ENCODE measurements at places on chromosomes 16 and 17. TPM values are rescaled to one million over a fixed set of nuclear protein-coding genes. Genes with fewer than 3 reads are reported as not detected.

KRT33A gene
- not detected for total RNA-seq

CRHR1 gene
- total RNA-seq: not detected

SLC2A4 gene
- not detected for total RNA-seq

DNA sequence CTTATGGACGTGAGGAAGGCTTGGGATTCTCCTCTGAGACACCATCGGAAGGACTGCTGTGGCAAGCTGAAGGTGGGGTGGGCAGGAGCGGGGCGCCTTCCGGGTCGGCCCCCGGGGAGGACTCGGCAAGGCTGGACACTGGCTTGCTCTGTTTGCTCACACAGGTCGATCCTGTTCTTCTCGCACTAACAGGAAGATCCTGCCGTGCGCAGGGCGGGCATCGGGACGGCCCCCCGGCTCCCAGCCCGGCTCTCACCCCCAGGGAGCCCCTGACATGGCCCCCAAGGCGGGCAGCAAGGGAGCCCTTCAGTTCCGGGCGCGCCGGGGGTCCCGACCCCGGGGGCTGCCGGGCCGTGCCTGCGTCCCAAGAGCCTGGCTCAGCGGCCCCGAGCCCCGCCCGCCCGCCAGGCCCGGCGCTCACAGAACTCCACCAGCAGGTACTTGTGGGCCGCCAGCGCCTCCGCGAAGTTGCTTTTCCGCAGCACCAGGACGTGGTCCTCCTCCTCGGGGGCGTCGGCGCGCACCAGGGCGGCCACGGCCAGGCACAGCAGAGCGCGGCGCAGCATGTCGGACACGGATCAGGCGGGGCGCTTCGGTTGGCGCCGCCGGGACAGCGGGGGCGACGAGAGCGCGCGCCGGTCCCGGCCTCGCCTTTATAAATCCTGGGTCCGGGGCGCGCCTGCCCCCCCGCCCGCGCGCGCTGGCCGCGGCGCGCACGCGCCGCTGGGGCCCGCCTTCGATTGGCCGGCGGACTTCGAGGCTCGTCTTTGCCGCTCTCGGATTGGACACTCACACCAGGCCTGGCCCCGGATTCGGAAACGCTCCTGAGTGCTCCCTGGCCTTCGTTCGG, at the start of gene P4HB:
Gene P4HB, minus strand, starts transcription at position 630 of the 850 bp plus-strand sequence. Its CDS starts 64 bp downstream, at position 566.
- DNase-seq: peak; percentile 33

DNA sequence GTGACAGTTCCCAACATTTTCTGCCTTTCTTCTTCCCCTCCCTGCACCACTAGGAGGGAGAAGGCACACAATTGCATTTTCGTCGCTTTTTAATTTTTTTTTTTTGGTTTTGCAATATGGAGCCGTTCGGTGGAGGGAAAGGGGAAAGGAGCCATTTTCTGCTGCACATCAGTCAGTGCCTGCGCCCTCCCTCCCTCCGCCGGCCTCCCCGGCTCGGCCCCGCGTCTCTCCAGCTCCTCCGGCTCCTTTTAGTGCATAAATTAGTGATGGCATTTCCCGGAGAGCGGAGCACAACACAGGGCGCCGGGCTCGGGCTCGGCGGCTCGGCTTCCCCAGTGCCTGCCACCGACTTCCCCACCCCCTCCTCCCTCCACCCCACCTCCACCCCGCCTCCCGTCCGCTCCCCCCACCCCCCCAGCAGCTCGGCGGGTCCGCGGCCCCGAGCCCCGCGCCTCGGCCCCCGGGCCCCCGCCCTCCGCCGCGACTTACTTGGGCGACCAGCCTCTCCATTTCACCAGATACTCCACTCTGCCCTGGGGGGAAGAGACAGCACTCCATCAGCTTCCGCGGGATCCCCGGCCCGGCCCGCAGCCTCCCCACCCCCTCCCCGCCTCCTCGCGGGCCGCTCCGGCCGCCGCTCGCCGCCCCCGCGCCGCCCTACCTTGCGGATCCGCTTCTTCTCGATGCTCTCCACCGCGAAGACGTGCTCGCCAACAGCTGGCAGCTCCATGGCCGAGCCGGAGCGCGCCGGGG, 542 bp downstream of the CBX4 start:
- DNase-seq: peak; percentile 65

DNA sequence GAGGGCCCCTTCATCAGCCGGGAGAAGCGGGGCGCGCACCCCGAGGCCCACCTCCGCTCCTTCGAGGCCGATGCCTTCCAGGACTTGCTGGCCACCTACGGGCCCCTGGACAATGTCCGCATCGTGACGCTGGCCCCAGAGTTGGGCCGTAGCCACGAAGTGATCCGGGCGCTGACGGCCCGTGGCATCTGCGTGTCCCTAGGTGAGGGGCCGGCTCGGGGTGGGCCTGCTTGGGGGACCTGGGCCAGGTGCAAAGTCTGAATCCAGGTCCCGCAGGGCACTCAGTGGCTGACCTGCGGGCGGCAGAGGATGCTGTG, 3.5 kb downstream of the CEMP1 start:
- DNase-seq: no peak

GRCh38 chr17:34622862-34623623, 43.7 kb downstream of the TMEM132E start:
- DNase-seq: no peak

TNFRSF17 gene
- total RNA-seq: not detected

GRCh38 chr17:9802294-9802693, 10.9 kb upstream of the DHRS7C start:
- DNase-seq: no peak

GRCh38 chr17:64261417-64262145, 1.5 kb downstream of the TEX2 start:
- DNase-seq: no peak

VAT1L gene
- 0.05 TPM for total RNA-seq

DNA sequence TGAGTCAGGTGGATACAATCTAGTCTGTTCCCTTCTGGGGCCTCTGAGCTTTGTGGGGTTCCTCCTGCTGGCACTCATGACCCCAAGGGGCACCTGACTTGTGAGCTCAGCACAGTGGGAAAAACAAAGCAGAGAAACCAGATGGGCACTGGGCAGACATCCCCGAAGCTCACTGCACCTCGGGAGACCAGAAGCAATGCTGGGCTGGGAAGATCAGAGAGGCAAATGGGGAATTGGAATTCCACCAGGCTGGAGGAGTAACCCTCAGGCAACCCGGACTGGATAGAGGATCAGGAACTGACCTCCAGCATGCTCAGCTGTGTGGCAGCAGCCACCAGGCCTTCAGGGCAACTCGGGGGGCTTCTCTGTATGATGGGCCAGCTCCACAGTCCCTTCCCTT, 50.3 kb downstream of the ABCC12 start:
- DNase-seq: no peak

PTX4 gene
- not detected for total RNA-seq

DNA sequence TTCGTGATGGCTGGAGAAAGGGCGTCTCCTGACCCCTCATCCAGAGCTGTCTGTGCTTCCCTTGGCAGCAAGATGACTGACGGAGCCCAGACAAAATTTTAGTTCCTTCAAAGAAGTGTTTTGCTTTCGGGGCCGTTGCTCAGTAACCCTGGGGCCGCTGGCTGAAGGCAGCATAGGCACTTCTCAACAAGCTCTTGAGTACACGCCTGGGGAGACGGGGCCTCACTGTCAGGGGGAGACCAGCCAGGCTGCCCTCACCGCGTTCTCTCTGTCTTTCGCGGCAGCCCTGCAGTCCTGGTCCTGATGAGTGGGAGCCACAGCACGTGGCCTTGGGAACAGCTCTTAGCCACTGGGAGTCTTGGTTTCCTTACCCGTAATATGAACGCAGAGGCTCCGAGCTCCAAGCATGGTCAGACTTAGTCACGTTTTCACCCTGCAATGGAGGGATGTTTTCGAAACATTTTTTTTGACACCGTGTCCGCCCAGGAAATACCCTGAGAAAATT, 86.0 kb downstream of the IRF8 start:
- DNase-seq: no peak

DNA sequence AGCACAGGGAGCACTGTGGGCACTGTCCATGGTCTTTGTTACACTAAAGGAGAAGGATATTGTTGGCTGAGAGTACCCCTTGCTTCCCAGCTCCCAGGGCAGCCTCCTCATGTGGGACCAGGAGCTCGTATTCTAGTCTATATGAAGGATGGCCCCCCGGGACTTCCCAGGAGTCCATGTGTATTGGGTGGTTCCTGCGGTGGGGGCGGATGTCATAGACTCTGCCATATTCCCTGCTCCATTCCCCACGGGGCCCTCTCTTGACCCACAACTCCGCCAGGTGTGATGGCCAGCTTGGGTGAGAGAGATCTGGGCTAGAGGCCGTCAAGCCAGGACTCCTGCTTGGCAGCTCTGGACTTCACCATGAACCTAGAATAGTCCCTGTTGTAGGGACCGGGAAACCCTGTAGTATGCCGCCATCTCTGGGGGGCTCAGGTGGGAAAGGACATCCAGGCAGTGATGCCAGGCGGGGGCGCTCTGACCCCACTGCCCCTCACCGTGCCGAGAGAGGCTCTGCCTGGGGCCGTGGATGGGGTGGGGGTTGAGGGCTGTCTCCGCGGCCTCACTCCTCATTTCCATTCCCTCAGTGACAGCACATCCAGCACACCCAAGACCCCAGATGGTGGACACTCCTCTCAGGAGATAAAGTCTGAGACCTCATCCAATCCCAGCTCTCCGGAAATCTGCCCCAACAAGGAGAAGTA, 37.8 kb downstream of the OR1D5 start:
- no peak for DNase-seq

GRCh38 chr16:3590736-3591435, 13.7 kb upstream of the NLRC3 start:
- DNase-seq: no peak

- DNase-seq: peak; percentile 83
Observed at GRCh38 chr17:35119370-35120165, at the start of gene RAD51D. TSS of gene RAD51D (minus strand) at chr17:35119860. CDS start at chr17:35119613, 247 bp downstream.

- DNase-seq: no peak
Observed at GRCh38 chr16:55184052-55184451, 140.0 kb upstream of the IRX6 start.

GRCh38 chr17:75873587-75874322, 4.6 kb downstream of the TRIM47 start:
- DNase-seq: no peak

- DNase-seq: no peak
Observed at GRCh38 chr16:72944757-72945485, 103.0 kb downstream of the ZFHX3 start.

KRTAP4-4 gene
- total RNA-seq: not detected

FAM20A gene
- not detected for total RNA-seq

ACSM2B gene
- total RNA-seq: not detected

MYCBPAP gene
- 15.2 TPM for total RNA-seq

GRCh38 chr17:57356719-57357391, 100.5 kb downstream of the MSI2 start:
- no peak for DNase-seq

GRCh38 chr17:80859002-80859941, 132.4 kb upstream of the CHMP6 start:
- no peak for DNase-seq

PLA2G10 gene
- total RNA-seq: not detected

ZC3H7A gene
- 70.9 TPM for total RNA-seq

GRCh38 chr16:23712976-23713375, at the start of gene ERN2:
TSS of gene ERN2 (minus strand) at chr16:23713222. CDS start at chr16:23713187, 35 bp downstream.
- no peak for DNase-seq

GRCh38 chr16:86914876-86915717, 336.7 kb downstream of the FOXL1 start:
- DNase-seq: no peak

KRT13 gene
- not detected for total RNA-seq
